A375 (cell line): ENCODE measurements at places on chromosomes 7 and 10. TPM values are rescaled to one million over a fixed set of nuclear protein-coding genes. Genes with fewer than 3 reads are reported as not detected.

Gene NUDCD3
- total RNA-seq: 96.9 and 110 TPM in 2 replicates

Gene ADIRF
- 0.56 and 0.64 TPM in 2 replicates for total RNA-seq

Gene KIAA1549
- total RNA-seq: 3.6 and 5.0 TPM in 2 replicates

Gene NRAP
- not detected in 2 replicates for total RNA-seq

Gene TMEM184A
- 1.6 and 1.7 TPM in 2 replicates for total RNA-seq

Gene ORC5
- 42.1 and 57.6 TPM in 2 replicates for total RNA-seq

Gene H2BK1
- total RNA-seq: not detected in 2 replicates

Gene COBL
- total RNA-seq: 4.1 and 5.0 TPM in 2 replicates

Gene OR2A42
- not detected in 2 replicates for total RNA-seq

Gene ZNF862
- 0.75 and 5.0 TPM in 2 replicates for total RNA-seq

Gene RGR
- 0.79 and 0.85 TPM in 2 replicates for total RNA-seq

Gene SPDYE8
- total RNA-seq: not detected in 2 replicates

Gene GIMAP4
- 0.15 TPM in 1 of 2 replicates, not detected in the other for total RNA-seq

Gene ALOX5
- 0.30 TPM in 1 of 2 replicates, not detected in the other for total RNA-seq

Gene MSS51
- 0.69 and 0.94 TPM in 2 replicates for total RNA-seq

Gene MINDY3
- total RNA-seq: 8.4 and 9.9 TPM in 2 replicates

Gene SLC29A4
- 0.26 and 0.37 TPM in 2 replicates for total RNA-seq

Gene SLC13A4
- total RNA-seq: not detected in 2 replicates

Gene STEAP2
- 0.64 and 2.5 TPM in 2 replicates for total RNA-seq

Gene ANKRD2
- total RNA-seq: 0.37 and 0.57 TPM in 2 replicates

Gene DYDC2
- total RNA-seq: not detected in 2 replicates

Gene TMEM176B
- total RNA-seq: not detected in 2 replicates

Gene TCAF2
- 4.1 and 4.4 TPM in 2 replicates for total RNA-seq

Gene AKR1D1
- total RNA-seq: not detected in 2 replicates

Gene AMPH
- 0.42 and 1.1 TPM in 2 replicates for total RNA-seq

Gene WEE2
- total RNA-seq: not detected in 2 replicates

Gene EVX1
- not detected in 2 replicates for total RNA-seq

Gene FFAR4
- 0.08 TPM in 1 of 2 replicates, not detected in the other for total RNA-seq

Gene CYP2C8
- not detected in 2 replicates for total RNA-seq

Gene NPSR1
- total RNA-seq: not detected in 2 replicates

Gene SPAM1
- total RNA-seq: not detected in 2 replicates

Gene TPK1
- total RNA-seq: 3.8 and 7.0 TPM in 2 replicates

Gene CALML3
- total RNA-seq: not detected in 2 replicates

Gene SYT15
- 0.08 and 0.24 TPM in 2 replicates for total RNA-seq

Gene SERPINE1
- total RNA-seq: 1.4 TPM in 2 replicates

Gene GNGT1
- total RNA-seq: not detected in 2 replicates

Gene ECD
- 23.3 and 31.3 TPM in 2 replicates for total RNA-seq

Gene RBM48
- 12.5 and 13.6 TPM in 2 replicates for total RNA-seq

Gene COL13A1
- total RNA-seq: 59.4 and 61.0 TPM in 2 replicates

Gene CLEC2L
- total RNA-seq: not detected in 2 replicates

Gene CALD1
- 52.8 and 54.4 TPM in 2 replicates for total RNA-seq

Gene CYP2C19
- not detected in 2 replicates for total RNA-seq

Gene HSPA12A
- 2.0 TPM in 2 replicates for total RNA-seq

Gene FMC1
- total RNA-seq: 18.9 and 26.9 TPM in 2 replicates
